ENCODE measurements at places on chromosomes 7 and 10. TPM values are rescaled to one million over a fixed set of nuclear protein-coding genes. Genes with fewer than 3 reads are reported as not detected.

The GJD4 gene
- 0.17 TPM for total RNA-seq

The CLDN4 gene
- 532 TPM for total RNA-seq

The FLNC gene
- 60.7 TPM for total RNA-seq

The MLLT10 gene
- total RNA-seq: 61.6 TPM

The SPDYE18 gene
- total RNA-seq: not detected

DNA sequence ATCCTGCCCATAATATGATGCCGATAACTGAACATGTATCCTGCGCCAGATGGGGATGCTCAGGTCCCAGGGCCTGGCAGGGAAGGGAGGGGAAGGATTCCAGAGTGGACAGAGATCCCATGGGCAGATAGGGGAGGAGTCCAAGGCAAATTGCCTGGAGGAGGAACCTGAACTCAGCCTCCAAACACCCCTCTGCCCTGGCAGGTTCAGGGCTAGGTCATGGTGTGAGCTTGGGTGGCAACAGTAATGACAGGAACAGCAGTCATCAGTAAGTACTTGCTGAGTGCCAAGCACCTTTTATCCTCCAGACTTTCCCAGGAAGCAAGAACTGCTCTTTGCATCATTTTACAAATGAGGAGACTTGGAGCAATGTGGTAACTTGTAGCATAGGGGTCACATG, 3.8 kb upstream of the PALD1 start:
- no peak for DNase-seq

- DNase-seq: no peak
Observed at GRCh38 chr7:90453259-90453891, 16.1 kb upstream of the PTTG1IP2 start.

DNA sequence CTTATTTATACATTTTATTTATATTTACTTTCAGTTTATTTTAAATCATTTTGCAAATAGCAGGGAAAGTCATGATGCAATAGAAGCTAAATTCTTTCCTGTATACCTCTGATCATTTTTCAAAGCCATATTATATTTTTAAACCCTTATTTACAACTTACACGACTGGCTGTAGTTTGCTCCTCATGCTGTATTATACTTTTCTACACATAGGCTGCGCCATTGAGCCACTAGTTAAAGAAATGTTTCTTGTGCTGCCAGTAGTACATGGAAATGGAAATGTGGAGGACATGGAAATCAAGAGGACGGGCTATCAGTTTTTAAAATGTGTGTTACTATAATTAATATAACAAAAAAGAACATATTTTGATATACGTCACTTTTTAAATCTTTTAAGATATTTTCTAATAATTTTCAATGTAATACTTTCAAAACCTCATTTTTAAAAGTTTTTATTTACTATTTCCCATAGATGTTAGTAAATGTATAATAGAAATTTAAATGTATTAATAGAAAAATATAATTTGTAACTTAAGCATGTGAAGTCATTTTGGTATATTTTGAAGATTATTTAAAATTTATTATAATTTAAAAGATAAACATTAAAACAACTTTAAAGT, 118.5 kb downstream of the VTI1A start:
- DNase-seq: peak; percentile 81

DNA sequence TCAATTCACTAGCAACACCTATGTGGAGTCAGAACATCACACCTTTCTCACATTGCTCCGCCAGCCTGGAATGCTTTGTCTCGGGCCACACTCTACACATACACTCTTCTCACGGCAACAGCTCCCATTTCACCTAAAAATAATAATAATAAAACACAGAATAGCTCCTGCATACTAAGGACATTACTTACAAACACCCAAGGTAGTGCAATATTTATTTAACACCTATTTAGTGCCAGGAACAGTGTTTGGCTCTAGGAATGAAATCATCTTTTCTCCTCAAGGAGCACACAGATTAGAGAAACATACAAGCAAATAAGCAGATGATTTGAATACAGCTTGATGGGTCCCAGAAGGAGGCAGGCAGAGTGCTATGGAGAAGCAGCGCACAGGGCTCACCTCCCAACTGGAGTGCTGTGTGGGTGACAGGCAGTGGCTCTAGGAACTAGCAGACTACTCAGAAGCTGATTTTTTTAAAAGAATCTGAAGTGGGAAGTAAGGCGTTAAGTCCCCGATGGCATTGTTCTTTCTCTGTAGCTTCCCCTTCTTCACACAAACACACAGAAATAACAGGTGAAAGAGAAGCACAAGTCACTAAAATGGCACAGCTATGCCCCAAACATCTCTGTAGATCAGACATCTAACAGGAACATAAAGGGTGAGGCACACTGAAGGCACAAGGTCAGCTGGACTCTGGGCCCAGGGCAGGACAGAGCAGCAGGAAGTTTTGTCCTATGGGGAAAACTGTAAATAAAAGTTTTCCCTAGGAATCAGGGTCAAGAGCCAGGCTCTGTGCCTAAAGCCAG, 16.7 kb downstream of the USP6NL start:
- no peak for DNase-seq

DNA sequence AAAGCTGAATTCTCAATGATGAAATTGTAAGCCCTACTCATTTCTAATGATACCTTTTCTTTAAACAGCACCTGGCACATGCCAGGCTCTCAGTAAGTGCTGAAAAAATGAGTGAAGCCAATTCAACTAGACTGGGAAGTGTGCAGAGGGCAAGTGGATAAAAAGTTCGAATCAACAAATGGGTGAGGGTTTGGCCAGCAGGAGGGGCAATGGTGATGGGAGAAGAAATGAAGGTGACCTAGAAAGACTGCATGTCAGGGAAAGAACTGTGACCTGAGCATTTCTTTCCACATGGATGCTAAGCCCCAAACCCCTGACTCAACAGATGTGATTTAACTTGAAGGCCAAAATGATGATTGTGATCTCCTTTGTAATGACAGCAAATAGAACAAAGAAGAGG, 54.6 kb downstream of the DKK1 start:
- no peak for DNase-seq

DNA sequence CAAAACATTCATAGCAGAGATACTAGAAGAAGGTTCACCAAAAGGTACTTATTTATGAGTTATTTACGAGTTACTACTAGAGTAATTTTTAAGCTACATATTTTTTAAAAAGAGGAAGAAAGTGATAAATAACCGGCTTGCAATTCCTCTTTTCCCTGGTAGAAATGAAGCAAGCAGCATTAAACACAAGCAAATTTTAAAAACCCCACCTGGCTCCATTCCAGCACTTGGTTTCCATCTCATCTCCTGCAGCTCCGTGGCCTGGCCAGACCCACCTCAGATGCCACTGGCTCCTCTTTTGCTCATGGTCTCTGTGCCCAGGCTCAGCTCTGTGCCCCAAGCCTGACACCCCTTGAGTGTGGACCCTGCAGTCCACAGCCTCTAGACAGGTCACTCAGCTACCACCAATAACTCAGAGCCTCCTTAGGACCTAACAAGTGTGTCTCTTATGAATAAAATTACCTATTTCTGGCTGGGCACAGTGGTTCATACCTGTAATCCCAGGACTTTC, 479.5 kb downstream of the TNS3 start:
- DNase-seq: no peak

- no peak for DNase-seq
Observed at GRCh38 chr7:101170617-101171441, 5.5 kb upstream of the VGF start.

GRCh38 chr10:77163670-77164348, 473.8 kb downstream of the KCNMA1 start:
- DNase-seq: peak; percentile 88

DNA sequence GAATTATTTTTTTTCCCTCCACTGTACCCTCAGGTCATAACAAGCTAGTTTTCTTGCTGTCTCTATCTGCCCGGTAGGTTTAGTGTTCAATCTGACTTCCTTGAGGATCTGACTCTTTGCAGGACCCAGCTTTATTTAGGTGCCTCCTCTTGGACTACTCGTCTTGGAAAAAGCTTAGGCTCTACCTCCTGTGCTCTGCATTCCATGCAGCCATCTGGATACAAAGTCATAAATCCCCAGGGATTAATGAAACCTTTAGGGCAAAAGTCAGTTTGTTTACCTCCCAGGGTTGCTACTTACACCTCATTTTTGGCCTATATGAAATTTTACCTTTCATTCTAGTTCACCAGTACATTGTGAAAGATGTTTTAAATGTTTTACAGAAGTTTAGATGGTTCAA, 8.0 kb downstream of the STAG3 start:
- DNase-seq: no peak

- DNase-seq: no peak
Observed at GRCh38 chr7:143329471-143330170, 13.7 kb downstream of the CLCN1 start.

- peak; percentile 80 for DNase-seq
Observed at GRCh38 chr10:23158370-23158769, 33.7 kb upstream of the PTF1A start.

DNA sequence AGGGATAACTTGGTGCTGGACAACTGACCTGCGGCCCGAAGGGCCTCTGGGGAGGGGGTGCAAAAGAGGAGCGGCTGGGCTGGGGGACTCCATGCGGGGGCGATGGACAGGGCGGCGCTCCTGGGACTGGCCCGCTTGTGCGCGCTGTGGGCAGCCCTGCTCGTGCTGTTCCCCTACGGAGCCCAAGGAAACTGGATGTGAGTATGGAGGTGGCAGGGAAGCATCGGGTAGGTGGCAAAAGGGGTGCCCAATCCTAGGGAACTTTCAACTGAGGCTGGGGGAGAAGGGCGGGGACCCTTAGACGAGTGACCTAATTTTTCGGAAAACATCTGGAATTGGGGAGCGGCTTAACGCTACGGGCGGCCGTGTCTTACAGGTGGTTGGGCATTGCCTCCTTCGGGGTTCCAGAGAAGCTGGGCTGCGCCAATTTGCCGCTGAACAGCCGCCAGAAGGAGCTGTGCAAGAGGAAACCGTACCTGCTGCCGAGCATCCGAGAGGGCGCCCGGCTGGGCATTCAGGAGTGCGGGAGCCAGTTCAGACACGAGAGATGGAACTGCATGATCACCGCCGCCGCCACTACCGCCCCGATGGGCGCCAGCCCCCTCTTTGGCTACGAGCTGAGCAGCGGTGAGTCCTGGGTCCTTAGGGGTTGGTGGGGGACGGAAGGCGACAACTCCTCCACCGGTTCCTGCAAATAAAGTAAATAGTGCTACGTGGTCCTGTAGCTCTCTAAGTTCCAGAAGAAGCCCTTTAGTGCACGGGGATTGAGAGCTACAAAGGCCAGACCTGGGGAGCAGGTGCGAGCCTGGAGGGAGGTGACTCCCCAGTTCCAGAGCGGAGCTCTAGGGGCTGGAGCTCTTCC, 622 bp downstream of the WNT16 start:
- DNase-seq: peak; percentile 44

DNA sequence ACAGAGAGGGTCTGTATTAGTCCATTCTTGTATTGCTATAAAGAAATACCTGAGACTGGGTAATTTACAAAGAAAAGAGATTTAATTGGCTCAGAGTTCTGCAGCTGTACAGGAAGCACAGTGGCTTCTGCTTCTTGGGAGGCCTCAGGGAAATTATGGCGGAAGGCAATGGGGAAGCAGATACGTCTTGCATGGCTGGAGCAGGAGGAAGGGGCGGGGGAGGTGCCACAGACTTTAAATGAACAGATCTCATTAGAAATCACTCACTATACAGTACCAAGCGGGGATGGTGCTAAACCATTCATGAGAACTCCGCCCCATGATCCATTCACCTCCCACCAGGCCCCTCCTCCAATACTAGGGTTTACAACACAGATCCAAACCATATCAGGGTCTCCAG, 3.7 kb upstream of the CALU start:
- no peak for DNase-seq

GRCh38 chr10:61452655-61453641, at the start of gene TMEM26:
TMEM26 (minus strand) TSS chr10:61453381; CDS start chr10:61453081, 300 bp downstream.
- DNase-seq: peak; percentile 60

DNA sequence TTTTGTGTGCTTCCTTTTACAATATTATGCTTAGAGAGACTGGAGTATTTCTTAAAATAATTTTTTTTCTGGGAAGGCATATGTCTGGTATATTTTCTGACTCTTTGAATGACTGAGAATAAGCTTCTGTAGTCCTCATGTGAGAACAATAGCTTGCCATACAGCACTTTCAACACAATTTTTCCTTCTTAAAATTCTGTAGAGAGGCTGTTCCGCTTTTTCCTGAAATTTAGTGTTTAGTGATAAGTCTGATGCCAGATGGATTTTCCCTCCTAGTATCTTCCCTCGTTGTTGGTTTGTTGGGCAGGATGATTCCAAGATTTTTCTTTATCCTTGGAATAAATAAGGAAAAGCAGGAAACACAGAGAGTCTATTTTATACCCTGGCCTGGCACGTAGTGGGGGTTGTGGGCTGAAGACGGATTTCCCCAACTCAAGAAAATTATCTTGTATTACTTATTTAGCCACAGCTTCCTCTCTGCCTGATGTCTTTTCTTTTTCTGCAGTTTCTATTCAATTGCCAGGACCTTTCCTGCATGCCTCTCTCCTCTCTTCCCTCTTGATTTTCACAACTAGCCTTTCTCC, 111.2 kb downstream of the AOAH start:
- no peak for DNase-seq

- no peak for DNase-seq
Observed at GRCh38 chr10:21604651-21605050, 70.6 kb downstream of the MLLT10 start.

DNA sequence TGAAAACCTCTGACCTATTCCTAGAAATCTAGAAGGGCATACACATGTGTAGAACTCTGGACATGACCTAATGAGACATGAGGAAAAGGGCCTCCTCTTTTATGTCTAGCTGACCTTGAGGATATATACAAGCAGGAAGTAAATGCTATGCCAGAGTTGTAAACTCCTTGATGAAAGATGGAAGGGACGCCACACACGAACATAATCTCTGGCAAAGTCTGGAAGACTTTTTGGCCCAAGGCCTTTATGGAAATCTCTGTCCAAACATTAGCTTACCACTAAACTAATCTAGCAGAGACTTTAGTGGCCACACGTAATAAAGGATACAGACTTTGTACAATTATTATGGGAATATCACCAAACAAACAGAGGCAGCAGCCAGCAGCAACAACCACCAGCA, 138.1 kb upstream of the THSD7A start:
- DNase-seq: peak; percentile 8

GRCh38 chr10:118027397-118027796, 19.3 kb downstream of the RAB11FIP2 start:
- no peak for DNase-seq

GRCh38 chr7:108869070-108869469, 299.4 kb downstream of the DNAJB9 start:
- no peak for DNase-seq

- peak; percentile 85 for DNase-seq
Observed at GRCh38 chr10:22325272-22326144, 4.6 kb downstream of the BMI1 start.

DNA sequence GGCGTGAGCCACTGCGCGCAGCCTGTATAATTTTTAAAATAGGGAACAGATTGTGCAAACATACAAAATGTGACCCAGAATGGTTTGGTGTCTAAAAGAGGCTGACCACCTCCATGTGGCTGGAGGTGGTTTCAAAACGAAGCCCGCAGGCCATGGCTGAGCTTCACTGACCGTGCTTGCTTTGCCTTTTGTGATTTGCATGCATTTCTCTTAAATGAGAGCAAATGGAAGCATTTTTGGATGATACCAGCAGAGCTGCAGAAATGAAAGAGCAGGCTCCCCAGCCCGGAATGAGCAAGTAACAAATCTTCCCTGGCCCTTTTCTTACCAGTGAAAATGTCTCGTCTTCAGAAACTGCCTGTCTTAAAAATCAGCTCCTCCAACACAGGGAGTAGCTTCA, 239.9 kb downstream of the CAMK1D start:
- DNase-seq: no peak
